Thoracic aorta (tissue), 2 donors: ENCODE measurements at places on chromosomes 1 and 21. TPM values are rescaled to one million over a fixed set of nuclear protein-coding genes. Genes with fewer than 3 reads are reported as not detected.

The SRP9 gene
- 131 TPM for total RNA-seq

The C8A gene
- not detected for total RNA-seq

The DCST2 gene
- total RNA-seq = 0.42 TPM

The CD84 gene
- total RNA-seq = 11.6 TPM

The NES gene
- 30.9 TPM for total RNA-seq

The TIAM1 gene
- total RNA-seq = 4.5 TPM

The CFHR4 gene
- not detected for total RNA-seq

The KDF1 gene
- total RNA-seq = not detected

The MIER1 gene
- total RNA-seq = 46.0 TPM

The ADAM15 gene
- 144 TPM for total RNA-seq

The INAVA gene
- total RNA-seq = 3.5 TPM

The AGRN gene
- 36.7 TPM for total RNA-seq

The ANGPTL1 gene
- total RNA-seq = 51.0 TPM

The SLC16A4 gene
- 48.5 TPM for total RNA-seq

The CD34 gene
- total RNA-seq = 67.8 TPM

The CFAP410 gene
- total RNA-seq = 48.8 TPM

The PLPP3 gene
- 164 TPM for total RNA-seq

The TMIGD3 gene
- total RNA-seq = 20.0 TPM

The FCRL5 gene
- 0.21 TPM for total RNA-seq

The ADORA3 gene
- total RNA-seq = 29.5 TPM

The GPATCH2 gene
- 20.5 TPM for total RNA-seq

The OR6K3 gene
- not detected for total RNA-seq

The ESRRG gene
- not detected for total RNA-seq

The TTC22 gene
- total RNA-seq = 0.63 TPM

The FCMR gene
- not detected for total RNA-seq

The GPBP1L1 gene
- total RNA-seq = 103 TPM

The GJB3 gene
- 0.54 TPM for total RNA-seq

The FCRL2 gene
- not detected for total RNA-seq

The OR2L8 gene
- total RNA-seq = not detected
